ENCODE measurements at places on chromosomes 3 and 15.

DNA sequence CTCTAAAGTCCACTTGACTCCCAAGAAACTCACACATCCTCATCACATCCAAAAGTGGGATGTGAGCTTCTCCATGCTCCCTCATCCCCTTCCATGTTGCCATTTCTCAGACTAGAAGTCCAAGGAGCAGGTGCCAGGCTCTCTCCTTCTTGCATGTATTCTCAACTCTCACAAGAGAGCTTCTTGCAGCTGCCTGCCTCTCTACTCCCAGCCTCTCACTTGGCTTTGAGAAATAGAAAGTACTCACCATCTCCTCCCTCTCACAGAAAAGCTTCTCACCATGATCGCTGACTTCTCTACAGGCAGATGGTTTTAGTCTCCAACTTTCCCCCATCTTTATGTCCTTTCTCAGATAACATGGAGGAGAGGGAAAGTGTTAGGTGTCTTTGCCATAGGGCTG, 26.6 kb downstream of the COL8A1 start:
- DNase-seq, result no peak

DNA sequence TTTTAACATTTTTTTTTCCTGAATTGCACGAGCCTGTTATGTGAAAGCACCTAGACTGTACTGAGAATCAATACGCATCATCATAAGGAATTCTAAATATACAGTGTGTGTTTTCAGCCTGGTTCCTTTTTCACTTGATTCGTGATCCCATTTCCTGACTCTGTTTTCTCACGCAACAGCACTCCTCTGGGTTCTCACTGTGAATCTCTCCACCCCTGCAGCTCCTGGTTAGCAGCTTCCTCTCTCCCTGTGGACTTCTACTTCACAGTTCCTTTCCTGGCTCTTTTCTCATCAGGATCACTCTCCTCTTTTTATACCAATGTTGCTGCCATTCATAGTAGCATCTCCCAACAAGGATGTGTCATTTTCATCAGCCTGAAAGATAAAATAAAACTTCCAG, 297.2 kb downstream of the CADM2 start:
- DNase-seq, result no peak

- DNase-seq, result no peak
Observed at GRCh38 chr15:77897896-77898406, 179.6 kb downstream of the TBC1D2B start.

GRCh38 chr3:149459491-149460059, 14.9 kb upstream of the TM4SF4 start:
- no peak for DNase-seq

DNA sequence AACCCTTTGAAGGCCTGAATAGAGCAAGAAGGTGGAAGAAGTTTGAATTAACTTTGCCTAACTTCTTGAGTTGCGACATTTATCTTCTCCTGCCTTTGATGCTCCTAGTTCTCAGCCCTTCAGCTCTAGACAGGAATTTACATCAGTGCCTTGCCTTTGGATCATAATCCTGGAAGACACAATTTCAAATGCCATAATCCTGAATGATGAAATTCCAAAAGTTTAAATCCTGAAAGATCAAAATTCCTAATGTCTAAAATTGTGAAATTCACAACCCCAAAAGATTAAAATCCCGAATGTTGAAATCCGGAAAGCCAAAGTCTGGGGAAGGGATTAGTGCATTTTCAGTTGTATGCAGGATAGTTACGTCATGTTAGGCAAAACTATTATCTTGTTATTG, 166.6 kb upstream of the PDZRN3 start:
- no peak for DNase-seq

DNA sequence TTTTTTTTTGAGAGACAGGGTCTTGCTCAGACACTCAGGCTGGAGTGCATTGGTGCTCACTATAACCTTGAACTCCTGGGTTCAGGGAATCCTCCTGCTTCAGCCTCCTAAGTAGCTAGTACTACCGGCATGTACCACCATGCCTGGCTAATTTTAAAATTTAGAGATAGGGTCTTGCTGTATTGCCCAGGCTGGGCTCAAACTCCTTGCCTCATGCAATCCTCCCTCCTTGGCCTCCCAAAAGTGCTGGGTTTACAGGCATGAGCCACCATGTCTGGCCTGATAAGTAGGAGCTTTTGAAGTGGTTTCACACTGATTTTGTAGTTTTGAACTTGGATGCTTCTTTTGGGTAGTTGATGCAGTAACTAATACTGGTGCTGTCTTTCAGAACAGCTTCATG, 7.8 kb downstream of the MAP2K1 start:
- no peak for DNase-seq

DNA sequence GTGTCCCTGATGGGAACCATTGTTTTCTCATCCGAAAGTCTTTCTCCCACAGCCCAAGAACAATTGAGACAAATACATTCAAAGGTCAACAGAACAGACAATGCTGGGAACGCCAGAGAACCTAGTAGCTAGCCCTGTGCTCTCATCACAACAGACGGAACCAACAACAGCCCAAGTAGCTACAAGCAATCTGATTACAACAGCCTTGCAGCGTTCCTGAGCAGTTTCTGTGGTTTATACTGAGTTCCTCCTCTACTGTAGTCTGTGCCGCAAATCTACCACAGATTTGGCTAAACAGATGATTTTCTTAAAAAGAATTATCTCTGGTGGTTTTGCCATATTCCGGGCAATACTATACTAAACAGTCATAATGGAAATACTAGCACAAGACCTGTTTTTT, 435.6 kb downstream of the MECOM start:
- no peak for DNase-seq

DNA sequence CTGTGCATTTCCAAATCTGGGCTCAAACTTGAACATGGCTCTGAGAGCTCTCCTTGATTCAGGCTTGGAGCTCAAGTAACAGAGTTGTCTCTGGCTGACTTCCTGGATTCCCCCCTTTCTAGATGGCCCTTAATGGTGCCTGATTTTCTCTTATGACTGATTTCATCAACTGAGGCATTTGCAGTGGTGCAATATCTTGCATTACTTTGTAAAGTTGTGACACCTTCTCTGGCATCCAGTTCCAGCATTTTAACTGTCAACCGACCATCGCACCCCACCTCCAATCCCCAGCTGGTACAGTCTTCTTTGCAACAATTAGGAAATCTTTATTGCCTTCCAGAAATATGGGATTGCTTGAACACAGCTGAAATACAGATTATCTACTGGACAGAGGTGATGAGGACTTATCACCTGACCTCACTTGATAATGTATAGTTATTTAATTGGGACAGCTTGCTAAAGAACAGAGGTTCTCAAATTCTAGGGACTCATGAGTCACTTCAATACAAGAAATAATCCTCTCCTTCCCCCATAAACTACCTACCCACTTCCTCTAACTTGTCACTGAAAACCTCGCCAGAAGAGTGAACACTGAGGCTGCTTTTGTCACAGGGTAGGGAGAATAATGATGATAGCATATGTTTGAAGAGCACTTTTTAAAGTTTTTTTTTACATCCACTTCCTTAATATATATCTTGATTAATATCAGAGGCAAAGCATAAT, 41.8 kb downstream of the FILIP1L start:
- DNase-seq, result no peak

GRCh38 chr15:26148156-26148860, 285.2 kb upstream of the ATP10A start:
- no peak for DNase-seq

DNA sequence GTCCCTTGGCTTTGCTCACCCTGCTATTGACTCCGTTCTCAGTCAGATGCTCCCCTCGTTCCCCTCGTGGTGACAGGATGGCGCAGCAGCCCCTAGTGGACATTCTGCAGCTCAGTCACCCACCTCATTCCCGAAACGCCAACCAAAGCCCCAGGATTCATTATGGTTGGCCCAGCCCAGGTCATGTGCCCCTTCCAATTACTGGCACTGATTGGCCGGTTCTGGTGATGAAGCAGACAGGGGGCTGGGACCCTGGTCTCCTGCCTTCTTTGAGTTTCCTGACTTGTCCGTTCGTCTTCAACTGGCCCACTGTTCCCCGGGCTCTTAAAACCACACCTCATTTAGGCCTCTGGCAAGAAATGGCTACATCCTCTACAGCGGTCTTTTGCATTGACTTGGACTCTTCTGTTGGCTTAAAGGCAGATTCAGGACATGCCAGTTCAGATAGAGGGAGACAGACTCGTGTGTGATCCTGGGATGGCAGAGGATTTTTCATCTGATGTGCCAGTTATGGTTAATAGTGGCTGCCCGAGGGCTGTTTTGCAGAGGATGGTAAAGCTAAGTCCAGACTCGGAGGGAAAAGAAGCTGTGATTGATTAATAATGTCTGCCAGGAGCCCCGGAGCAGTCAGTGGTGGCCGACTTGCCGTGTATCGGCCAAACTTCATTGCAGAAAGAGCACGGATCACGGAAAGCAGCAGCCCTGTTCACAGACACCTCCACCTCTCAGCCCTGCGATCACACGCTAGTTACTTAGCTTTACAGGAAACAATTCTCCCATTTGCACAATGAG, 37.8 kb downstream of the LSM3 start:
- no peak for DNase-seq

- DNase-seq, result no peak
Observed at GRCh38 chr3:33749546-33750210, 31.6 kb upstream of the CLASP2 start.

DNA sequence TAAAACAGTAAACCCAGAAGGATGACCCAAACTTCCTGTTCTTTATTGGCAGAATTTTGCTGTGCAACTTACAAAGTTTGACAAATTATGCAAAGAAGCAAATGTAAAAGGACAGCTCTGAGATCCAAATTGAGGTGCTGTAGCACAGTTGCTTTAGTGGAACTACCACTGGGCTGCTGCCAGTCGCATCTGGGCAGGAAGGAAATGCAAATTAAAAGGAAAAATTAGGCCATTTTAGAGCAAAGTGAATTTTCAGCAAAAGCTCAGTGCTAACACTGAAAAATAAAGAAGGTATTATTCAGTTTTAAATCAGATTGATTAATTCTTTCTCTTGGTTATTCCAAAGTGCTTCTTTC, 104.5 kb downstream of the ZMAT3 start:
- DNase-seq, result no peak

- DNase-seq, result no peak
Observed at GRCh38 chr3:29152379-29152778, 128.5 kb upstream of the RBMS3 start.

- peak; percentile 66 for DNase-seq
Observed at GRCh38 chr3:20352546-20353179, 166.7 kb upstream of the SGO1 start.

DNA sequence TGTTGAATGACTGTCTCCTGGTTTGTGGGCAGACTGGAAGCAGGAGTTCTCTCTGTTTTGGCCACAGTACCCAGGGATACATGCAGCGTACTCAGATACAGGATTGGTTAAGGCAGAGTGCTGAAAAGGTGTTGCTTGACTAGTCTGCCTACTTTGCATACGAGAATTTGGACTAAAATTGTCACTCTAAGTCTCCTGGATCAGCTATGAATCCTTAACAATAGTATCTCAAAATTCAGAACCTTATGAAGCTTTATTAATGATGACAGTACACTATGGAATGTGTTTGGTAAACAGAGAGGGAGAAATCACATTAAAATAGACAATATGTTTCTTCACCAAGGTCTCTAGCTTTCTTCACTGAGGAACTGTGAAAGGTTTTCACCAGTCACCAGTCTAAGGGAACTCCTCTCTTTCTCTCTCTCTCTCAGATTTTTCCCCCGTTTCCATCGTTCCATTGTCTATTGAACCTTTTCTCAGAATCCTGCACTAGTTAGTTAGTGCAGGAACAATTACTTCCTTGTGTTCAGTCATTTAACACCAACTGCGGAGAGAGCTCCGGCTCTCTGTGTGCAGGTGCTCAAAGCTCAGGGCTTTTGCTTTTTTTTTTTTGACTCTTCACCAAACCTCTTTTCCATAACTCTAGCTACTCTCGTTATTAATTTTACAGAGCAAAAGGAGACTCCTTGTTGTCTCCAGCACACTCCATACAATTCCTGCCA, 85.9 kb upstream of the FNDC3B start:
- no peak for DNase-seq

DNA sequence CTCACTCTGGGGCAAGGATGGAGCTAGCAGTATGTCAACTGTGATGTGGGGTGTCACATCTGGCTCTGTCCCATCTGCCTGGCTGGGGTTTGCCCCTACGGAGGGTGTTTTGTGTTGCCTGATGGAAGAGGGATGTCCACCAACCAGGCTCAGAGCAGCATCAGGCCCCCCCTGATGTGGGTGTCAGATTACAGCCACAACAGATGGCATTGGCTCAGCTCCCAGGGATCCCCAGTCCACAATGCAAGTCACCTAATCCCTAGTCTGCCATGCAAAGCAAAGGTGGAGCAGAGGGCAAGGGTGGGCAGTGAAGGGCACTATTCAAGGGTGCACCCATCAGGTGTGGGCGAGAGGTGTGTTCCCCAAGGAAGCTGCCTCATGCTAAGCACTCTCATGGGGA, 48.9 kb upstream of the AMOTL2 start:
- peak; percentile 85 for DNase-seq

Data from NCI-H2171 (cell line).